Calu3 (cell line): ENCODE measurements at places on chromosomes 11 and 22. TPM values are rescaled to one million over a fixed set of nuclear protein-coding genes. Genes with fewer than 3 reads are reported as not detected.

Gene MS4A15
- total RNA-seq = not detected in 2 replicates

Gene TMPRSS5
- total RNA-seq = 7.4 and 9.6 TPM in 2 replicates

Gene OR8G1
- total RNA-seq = not detected in 2 replicates

Gene CHRM1
- not detected in 2 replicates for total RNA-seq

Gene CHKB
- 80.9 and 83.2 TPM in 2 replicates for total RNA-seq

Gene FAM111B
- total RNA-seq = 35.5 and 39.5 TPM in 2 replicates

Gene TH
- not detected in 2 replicates for total RNA-seq

Gene MYO7A
- total RNA-seq = 3.7 and 5.2 TPM in 2 replicates

Gene SLC22A8
- not detected in 2 replicates for total RNA-seq

Gene OR2AG1
- total RNA-seq = not detected in 2 replicates

Gene GSTP1
- 777 and 838 TPM in 2 replicates for total RNA-seq

Gene PDGFB
- total RNA-seq = 12.1 and 25.9 TPM in 2 replicates

Gene PATE4
- not detected in 2 replicates for total RNA-seq
